Stimulated activated CD4-positive, alpha-beta T cell treated with anti-CD3 and anti-CD28 coated beads, Interleukin-4, amount 100 ng/mL, for 4 hours (primary cell): ENCODE measurements at places on chromosomes 12 and 14.

GRCh38 chr14:103127861-103128598 lies 4.8 kb downstream of the TNFAIP2 start:
- no peak for DNase-seq

GRCh38 chr12:13843841-13844240 lies 137.6 kb downstream of the GRIN2B start:
- DNase-seq, result no peak

- DNase-seq, result no peak
These were observed 101.3 kb downstream of the TMEM121 start for GRCh38 chr14:105627701-105628100.

DNA sequence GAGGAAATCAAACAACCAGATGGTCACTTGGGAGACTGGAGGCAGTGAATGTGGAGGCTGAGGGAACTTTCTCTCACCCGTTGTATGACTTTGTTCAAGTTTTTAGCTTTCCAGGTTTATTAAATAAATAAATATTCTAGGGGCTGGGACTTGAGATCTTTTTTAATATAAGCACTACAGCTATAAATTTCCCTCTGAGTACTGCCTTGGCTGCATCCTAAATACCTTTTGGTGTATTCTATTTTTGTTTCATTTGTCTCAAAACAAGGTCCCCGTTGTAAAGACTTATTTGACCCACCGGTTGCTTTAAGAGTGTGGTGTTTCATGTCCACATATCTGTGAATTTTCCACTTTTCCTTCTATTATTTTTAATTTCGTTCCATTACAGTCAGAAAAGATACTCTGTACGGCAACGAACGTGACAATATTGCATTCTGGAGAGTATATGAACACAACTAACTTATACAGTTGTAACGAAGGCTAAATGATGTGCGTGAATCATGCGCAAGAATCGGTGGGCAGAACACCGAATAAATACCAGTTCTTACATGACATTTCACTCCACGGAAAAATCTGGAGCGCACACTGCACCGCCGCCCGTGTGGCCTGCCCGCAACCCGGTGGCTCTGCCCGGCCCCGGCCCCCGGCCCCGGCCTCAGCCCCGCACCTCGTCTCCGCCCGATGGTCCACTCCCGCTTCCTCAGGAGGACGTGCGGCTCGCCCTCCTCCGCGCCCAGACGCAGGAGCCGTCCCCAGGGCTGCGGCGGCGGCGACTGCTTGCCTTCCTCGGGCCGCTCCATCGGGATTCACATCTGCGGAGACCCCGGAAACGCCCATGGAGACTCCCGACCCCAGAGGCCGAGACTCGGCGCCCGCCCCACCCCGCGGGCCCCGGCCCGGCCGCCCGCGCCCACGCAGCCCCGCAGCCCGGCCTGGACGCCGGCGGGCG lies 602 bp downstream of the CHFR start:
- DNase-seq, result no peak

GRCh38 chr12:106213662-106214061 lies 34.2 kb downstream of the CKAP4 start:
- DNase-seq, result no peak

GRCh38 chr12:13161172-13161571 lies 35.4 kb upstream of the EMP1 start:
- no peak for DNase-seq

GRCh38 chr12:3536096-3536875 lies 45.3 kb downstream of the PRMT8 start:
- no peak for DNase-seq

DNA sequence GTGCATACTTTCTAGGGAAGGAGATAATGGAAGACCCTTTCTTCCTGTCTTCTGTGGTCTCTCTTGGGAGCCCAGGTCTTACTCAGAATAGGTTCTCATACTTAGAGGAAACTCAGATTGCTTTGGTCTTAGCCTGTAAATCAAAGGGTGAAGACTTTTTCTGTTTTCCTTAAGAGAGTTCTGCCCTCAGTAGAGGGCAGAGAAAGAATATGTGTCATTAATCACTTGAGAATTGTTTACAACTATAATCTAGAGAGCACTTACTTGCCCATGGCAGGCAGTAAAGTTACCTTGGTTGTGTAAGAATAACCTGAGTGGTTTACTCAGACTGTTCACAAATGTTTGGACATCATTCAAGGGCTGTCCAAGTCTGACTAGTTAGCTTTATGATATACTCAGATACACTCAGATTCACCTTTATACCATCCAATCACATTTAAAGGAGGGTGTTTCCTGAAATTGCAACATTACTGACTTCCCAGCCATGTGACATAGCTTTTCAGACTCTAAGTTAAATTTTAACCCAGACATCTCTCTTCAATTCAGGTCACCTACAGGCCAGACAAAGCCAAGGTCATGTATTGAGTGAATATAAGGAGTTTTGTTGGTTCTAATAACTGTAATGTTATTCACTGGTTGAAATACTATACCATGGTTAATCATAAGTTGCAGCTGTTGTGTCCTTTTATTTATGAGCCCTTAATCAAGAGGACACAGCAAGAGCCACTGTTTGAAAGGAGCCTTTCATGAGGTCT lies 372.2 kb downstream of the RAD51B start:
- DNase-seq, result no peak

DNA sequence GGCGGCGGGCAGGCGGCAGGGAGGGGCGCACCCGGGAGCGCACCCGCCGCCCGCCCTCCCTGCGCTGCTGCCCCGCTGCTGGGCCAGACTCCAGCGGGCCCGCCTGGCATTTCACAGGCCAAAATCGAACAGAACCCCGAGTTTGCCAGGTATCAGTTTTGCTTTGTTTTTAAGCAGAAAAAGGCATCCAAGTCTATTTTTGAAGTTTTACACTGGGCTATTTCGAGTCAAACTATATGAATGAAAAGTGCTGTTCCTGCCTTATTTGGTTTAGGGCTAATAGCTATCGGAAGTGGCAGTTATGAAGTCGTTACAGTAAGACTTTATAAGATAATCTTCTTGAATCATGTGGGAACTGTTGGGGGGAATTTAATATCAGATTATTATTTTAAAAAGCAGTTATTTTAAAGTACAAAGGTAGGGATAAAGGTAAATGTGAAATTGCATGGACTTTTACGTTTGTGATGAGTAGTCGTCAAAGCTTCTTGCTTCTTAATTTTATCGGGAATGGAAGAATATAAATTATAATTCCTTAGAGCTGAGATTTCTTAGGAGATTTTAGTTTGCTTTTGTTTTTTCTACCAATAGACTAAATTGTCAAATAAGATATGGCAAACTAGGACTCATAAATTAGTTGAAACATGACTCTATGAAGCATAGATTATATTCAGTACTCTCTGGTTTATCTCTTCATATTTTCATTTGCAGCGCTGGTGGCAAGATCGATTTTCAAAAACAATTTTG lies 1.1 kb downstream of the MSRB3 start:
- DNase-seq, result no peak

- no peak for DNase-seq
These were observed 32.8 kb downstream of the CCER1 start for GRCh38 chr12:90922145-90922627.

- no peak for DNase-seq
These were observed 17.8 kb upstream of the SLC17A8 start for GRCh38 chr12:100339071-100339470.

GRCh38 chr14:99971941-99972747 lies 93.1 kb upstream of the EVL start:
- peak; percentile 8 for DNase-seq

DNA sequence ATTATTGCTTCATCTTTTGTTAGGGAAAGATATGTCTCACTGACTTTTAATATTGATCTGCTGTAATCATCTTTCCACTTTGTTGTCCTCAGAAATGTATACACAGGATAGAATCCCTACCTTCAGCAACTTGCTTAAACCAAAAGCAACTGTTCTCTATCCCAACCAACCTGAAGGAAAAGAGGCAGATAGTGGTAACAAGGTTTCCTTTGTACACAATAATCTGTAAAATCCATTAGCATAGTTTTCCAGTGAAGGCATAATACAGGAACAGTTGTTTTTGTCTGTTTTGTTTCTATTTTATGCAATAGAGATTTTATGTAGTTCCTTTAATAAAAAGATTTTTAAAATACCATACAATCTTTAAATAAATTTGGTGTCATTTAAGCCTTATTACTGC lies 170.5 kb downstream of the PIK3C2G start:
- no peak for DNase-seq

DNA sequence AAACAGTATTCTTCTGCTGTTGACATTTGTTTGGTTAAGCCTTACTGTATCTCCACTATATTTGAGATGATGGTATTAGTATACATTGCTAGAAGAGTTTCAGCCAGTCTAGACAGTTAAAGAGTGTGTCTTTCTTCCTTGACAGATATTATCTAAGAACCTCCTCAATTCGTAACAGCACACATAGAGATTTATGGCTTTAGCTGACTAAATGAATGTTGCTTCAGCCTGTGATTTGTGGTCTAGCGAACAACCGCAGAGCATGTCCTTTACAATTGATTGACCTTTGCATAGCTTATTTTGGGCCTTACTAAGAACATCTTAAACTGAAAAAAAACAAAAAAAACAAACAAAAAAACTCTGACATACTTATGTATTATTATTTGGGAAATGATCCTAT lies 122.2 kb downstream of the DAAM1 start:
- DNase-seq, result no peak

DNA sequence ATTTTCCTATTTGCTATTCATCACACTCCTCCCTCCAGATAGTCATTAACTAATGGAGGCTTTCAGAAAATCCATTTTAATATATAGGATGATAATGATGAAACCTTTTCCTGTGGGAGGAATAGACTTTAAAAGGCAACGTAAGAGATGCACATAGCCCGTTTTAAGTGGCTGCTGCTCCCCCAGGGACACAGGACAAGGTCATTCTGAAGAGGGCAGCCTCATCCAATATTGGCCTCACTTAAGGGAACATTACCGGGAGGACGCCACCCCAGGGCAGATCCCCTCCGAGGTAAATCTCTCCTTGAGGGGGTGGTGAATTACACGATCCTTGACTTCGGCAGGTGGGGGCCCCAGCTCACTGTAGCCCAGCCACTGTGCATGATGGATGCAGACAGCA lies 131.9 kb downstream of the PIWIL1 start:
- DNase-seq, result no peak

DNA sequence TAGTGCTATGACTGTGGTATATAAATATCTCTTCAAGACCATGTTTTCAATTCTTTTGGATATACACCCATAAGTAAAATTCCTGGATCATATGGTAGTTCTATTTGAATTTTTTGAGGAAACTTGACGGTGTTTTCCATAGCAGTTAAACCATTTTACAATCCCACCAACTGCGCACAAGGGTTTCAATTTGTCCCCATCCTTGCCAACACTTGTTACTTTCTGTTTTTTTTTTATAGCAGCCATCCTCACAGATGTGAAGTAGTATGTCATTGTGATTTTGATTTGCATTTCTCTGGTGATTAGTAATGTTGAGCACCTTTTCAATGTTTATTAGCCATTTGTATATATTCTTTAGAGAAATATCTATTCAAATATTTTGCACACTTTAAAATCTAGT lies 14.5 kb upstream of the A2M start:
- no peak for DNase-seq

- DNase-seq, result no peak
These were observed 33.4 kb downstream of the CCER1 start for GRCh38 chr12:90921536-90921935.
